Activated CD4-positive, alpha-beta T cell treated with anti-CD3 and anti-CD28 coated beads, Interleukin-10, Interleukin-2, amounts not matched to agents 100 ng/mL and 50 ng/mL, durations not matched to agents 16 hours and 8 hours (primary cell): ENCODE measurements at places on chromosomes 16 and 17.

- no peak for DNase-seq
Observed at GRCh38 chr16:85284141-85284817, 172.0 kb upstream of the CIBAR2 start.

- no peak for DNase-seq
Observed at GRCh38 chr16:86512301-86512859, 2.1 kb downstream of the FOXF1 start.

GRCh38 chr16:4944333-4945281, 7.7 kb upstream of the PPL start:
- DNase-seq, result no peak

DNA sequence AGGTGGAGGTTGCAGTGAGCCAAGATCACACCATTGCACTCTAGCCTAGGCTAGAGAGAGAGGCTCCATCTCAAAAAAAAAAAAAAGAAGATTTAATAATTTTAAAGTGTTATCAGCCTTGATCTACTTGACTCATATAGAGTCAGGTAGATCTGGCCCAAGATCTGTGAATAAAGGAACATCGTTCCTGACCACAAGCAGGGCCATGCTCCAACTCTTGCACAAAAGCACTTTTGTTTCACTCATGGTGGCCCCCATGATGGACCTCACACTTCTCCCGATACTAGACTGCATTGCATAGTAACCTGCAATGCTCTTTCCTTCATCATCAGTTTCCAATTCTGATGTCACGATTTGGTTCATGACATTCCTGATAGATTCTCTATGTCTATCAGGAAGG, 5.2 kb upstream of the MYH11 start:
- no peak for DNase-seq

- DNase-seq, result peak; percentile 94
Observed at GRCh38 chr16:68756239-68756915, 19.3 kb downstream of the CDH1 start.

GRCh38 chr17:56977673-56978395, at the start of gene SCPEP1:
TSS of gene SCPEP1 (plus strand) at chr17:56978131. CDS start at chr17:56978160, 29 bp downstream.
- DNase-seq, result peak; percentile 86

- no peak for DNase-seq
Observed at GRCh38 chr17:43018932-43019331, 3.3 kb downstream of the VAT1 start.

- DNase-seq, result no peak
Observed at GRCh38 chr16:7372095-7372494, 39.5 kb downstream of the RBFOX1 start.

GRCh38 chr17:68556551-68556950, 44.3 kb downstream of the PRKAR1A start:
- no peak for DNase-seq

GRCh38 chr17:76917829-76918228, 49.6 kb downstream of the MGAT5B start:
- DNase-seq, result no peak

DNA sequence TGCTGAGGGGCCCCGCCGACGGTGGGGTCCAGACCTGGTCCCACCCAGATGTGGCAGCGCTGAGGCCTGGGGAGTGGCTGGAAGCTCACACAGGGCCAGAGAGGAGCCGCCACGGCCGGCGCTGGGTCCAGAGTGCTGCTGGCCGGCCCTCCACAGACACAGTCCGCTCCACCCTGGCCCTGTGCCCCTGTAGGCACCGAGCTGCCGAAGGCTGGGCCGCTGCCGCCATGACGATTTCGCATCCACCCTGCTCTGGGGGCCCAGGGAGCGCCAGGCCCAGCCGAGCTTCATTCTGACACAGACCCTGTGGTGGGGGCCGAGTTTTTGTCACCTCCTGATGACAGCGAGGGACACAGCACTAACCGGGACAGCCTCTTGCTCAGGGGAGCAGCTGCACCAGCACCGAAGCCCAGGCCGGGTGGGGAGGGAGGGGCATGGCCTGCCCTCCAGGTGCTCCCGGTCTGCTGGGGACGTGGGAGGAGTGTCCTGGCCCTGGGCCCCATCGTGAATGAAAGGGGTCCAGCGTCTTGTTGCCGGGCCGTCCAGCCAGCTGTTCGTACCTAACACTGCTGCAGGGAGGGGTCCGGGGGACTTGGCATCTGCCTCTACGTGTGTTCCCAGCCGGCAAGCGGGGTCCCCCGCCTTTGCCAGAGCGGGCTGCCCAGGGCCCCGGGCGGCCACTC, 27.1 kb upstream of the SSTR5 start:
- DNase-seq, result no peak

DNA sequence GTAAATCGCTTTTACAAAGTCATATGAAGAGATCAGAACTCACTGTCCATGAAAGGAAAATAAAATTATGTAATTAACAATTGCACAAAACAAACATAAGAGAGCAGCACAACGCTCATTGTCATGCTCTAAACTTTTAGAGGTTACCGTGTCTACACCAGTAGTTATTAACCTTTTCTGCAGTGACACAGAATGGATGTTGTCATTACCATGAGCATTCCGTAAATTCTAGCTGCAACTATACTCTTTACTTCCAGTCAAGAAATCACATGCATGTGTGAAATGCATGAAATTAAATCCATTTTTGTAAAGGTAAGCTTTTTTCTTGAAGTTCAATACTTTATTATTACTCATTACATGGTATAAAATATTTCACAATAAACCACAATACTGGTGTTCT, 38.2 kb downstream of the USP32 start:
- DNase-seq, result no peak

DNA sequence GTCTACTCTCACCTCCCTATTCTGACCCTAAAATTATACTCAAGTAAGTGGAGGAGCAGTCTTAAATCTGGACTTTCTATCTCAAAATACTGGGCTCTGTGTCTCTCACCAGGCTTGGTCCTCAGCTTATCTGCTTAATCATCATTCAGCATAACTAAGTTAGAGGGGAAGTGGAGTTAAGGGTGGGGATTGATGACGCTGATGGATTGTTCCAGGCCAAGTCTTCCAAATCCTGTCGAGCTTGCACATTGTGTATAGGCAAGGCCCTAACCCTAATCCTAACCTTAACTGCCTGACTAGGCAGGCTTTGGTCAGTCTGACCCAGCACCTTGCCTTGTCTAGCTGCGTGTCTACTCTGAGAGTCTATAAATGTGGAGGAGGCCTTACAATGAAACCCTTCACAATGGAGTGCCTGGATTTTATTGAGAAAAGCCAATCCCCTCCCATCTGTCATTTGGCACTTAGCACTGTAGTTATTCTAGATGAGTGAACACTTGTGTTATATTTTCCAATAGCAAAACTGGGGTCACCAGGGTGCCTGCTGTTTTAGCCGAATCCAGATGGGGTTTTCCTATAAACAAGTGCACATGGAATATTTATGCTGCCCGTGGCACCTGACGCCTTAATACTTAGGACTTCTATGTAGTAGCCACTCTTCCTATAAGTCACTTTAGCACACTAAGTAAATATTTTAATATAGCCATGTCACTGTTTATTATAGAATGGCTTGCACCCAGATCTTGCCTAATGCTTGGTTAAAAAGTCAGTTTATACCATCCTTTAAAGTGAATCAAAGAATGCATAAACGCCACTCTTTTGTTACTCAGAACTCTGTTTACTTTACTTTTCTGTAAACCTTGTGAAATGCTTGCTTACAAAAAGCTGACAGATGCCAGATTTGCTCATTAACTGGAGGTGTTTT, 193.2 kb upstream of the MYOCD start:
- no peak for DNase-seq

- no peak for DNase-seq
Observed at GRCh38 chr16:11564046-11564926, 22.4 kb downstream of the LITAF start.

GRCh38 chr17:56392321-56392720, 201.2 kb upstream of the NOG start:
- no peak for DNase-seq

- DNase-seq, result no peak
Observed at GRCh38 chr17:61238455-61238933, 161.1 kb upstream of the TBX2 start.

GRCh38 chr17:63702721-63703015, 2.7 kb upstream of the LIMD2 start:
- no peak for DNase-seq

- DNase-seq, result no peak
Observed at GRCh38 chr17:45290269-45290765, 26.5 kb downstream of the MAP3K14 start.
